ENCODE measurements at places on chromosomes 7 and 10.

DNA sequence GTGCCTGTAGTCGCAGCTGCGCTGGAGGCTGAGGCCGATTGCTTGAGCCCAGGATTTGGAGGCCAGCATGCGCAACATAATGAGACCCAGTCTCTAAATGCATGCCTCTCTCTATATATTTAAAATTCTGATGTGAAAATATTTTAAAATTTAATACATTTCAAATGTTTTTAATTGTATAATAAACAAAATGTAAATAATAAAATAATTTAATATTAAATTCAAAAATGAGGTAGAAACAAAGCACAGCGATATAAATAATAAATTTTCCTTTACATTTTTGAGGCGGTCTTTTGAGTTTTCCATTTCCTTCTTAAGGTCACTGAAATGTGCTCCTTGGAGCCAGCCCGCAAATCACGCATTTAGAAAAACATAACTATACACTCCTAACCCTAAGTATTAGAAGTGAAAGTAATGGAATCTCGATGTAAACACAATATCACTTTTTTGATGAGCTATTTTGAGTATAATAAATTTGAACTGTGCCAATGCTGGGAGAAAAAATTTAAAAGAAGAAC, 523 bp upstream of the CDK1 start:
- no peak for DNase-seq

DNA sequence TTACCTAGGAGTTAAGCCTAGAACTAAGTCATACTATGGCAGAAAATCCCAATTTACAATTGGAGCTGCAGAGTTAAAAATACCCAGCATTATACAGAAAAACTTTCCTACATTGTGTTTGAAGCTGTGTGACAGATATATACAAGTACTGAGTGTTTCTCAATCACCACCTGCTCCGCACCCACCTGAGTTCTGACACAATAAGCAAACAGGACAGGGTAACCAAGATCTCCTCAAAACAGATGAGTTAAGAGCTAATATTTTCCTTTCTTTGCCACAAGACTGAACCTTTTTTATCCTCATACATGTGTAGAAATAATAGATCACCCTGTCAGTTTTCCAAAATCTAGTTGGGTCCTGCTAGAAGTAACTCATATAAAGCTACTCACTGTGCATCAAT, 186.3 kb downstream of the DOCK4 start:
- no peak for DNase-seq

DNA sequence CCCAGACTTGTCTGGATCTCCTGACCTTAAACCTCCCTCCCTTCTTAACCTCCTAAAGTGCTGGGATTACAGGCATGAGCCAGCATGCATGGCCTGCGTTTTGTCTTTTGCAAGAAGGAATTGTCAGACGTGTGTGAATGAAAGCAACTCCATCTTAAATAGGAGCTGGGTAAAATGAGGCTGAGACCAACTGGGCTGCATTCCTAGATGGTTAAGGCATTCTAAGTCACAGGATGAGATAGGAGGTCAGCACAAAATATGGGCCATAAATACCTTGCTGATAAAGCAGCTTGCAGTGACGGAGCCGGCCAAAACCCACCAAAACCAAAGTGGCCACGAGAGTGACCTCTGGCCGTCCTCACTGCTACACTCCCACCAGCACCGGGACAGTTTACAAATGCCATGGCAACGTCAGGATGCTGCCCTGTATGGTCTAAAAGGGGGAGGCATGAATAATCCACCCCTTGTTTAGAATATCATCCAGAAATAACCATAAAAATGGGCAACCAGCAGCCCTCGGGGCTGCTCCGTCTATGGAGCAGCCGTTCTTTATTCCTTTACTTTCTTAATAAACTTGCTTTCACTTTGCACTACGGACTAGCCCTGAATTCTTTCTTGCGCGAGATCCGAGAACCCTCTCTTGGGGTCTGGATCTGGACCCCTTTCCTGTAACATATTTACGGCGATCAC, 41.2 kb upstream of the SDK1 start:
- DNase-seq: no peak

DNA sequence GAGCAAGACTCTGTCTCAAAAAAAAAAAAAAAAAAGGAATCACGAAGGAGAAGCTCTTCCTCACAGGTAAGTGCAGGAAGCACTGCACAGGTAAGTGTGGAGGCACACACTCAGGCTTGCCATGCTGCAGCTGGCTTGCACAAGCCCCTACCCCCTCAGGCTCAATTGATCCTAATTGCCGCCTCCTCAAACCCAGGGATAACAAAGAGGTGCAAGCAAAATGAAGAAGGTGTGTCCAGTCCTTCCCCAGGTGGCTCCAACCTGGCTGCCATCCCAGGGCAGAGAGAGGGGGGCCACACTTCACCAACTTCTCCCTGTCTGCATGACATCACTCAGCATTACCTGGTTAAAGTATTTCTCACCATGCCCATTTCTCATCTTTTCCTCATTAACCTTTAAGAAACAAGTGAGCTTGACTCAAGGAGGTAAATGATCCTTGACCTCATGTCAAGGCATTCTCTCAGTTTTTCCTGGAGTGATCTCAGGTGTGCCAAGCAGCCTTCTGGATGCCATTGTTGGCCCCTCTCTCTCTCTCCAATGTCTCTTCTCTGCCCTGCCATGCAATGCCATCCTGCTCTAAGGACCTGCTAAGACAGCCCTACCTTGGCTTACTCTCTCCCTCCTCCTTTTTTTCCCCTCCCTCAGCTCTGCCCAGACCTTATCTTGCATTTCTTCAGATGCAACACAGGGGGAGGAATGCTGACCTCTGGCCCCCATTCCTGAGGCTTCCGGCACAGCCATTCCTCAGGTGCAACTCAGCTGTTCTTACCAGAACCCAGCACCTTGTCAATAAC, 13.0 kb upstream of the TRPV6 start:
- DNase-seq: no peak

DNA sequence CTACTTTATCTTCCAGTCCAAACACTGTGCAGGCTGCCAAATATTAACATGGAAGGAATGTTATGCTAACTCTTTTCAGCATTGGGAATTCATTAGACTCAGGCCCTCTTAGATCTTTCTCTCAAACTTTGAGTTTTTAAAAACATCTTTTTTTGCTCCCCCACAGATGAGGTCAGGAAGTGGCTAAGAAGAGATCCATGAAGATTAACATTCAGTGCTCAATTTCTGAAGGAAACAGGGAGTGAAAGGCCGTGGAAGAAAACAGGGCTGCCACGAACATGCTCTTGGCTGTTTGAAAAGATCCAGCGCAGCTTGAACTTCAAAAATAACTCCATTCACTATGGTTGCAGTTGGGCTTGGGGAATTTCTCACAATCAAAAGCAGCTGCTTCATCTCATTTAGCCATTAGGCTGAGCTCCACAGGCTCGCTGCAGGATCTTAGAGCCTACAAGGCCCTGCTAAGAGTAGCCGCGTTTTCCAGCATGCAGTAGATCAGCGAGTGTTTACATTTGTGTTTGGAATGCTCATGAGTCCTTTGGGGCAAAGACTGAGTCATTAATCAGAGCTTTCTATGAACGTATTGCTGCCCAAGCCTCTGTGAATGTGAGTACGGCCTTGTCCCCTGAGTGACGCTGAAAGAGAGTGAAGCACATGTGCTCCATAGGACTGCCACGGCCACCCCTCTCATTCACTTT, 41.2 kb upstream of the TNS3 start:
- no peak for DNase-seq

DNA sequence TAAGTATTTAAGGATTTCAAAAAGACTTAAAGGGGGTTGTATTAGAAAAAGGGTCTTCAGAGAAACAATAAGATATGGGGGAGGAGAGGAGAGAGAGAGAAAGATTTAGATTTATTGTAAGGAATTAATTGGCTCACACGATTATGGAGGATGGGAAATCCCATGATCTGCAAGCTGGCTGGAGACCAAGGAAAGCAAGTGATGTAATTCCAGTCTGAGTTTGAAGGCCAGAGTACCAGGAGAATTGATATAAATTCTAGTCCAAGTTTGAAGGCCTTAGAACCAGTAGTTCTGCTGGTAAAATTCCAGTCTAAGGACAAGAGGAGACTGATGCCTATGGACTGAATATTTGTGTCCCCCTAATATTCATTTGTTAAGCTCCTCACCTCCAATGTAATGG, 20.6 kb upstream of the SLC13A1 start:
- DNase-seq: no peak

DNA sequence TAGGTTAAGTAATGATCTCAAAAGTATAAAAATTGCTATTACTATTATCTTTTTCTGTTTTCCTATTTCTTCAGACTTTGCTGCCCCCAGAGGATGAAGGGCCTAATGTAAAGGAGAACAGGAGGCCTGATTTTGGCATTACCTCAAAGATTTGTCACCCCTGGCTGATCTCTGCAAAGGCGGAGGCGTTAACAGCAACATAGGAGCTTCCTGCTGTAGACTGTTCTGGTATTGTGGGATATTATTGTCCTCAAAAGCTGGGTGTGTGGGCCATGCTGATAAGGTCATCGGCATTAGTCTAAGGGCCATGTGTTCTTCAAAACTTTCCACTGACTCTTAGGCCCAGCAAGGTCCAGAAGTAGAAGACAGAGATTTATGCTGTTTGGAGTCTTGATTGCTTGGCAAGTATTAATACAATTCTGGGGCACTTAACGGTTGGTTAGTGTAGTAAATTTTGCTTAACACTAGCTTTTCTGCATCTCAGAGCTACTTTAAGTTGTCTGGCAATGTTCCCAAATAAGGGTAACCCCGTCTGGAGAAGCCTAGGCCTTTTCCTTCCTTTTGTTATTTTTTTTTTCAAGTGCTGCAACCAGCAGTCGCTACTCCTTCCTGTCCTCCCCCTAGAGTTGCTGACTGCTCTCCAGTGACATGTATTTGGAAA, 14.0 kb upstream of the ENTPD1 start:
- peak; percentile 2 for DNase-seq

DNA sequence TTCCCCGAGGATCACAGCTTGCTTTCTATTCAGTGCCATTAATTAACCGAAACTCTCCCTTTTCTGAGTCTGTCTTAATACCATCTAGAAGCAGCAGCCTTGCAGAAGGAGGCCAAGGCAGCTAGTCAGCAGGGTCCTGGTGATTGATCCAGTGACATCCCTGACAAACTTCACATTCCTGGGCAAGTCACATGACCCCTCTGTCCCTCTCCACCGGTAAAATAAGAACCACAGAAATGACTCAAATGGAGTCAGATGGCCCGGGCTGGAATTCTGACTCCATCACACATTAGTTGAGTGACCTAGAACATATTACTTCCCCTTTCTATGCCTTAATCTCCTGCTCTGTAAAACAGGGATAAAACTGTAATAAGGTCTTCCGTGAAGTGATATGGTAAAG, 17.2 kb upstream of the ACSL5 start:
- no peak for DNase-seq

GRCh38 chr7:131879424-131879823, 323.0 kb upstream of the PODXL start:
- no peak for DNase-seq

All from NCI-H446 treated with DMSO at 0.1 percent for 48 hours (cell line).